ENCODE measurements at places on chromosomes 5 and 9.

- DNase-seq: no peak
Observed at GRCh38 chr9:137785704-137786161, 91.8 kb upstream of the CACNA1B start.

DNA sequence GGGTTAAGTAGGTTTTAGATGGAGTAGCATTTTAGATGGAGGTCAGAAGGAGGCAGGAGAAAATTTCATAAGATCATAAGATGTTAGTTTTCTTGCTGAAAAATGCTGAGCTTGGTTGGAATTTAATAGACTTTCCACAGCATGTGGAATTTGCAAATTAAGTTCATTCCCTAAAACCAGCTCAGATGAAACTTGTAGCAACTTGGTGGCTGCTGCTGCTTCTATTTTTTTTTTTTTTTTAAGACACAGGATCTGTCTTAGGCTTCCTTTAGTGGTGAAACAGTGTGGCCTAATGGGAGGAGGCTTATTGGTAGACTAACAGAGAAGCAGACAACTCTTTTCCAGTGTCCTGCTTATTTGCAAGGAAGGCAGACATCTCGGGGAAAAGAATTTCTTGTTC, 154.5 kb downstream of the AOPEP start:
- no peak for DNase-seq

DNA sequence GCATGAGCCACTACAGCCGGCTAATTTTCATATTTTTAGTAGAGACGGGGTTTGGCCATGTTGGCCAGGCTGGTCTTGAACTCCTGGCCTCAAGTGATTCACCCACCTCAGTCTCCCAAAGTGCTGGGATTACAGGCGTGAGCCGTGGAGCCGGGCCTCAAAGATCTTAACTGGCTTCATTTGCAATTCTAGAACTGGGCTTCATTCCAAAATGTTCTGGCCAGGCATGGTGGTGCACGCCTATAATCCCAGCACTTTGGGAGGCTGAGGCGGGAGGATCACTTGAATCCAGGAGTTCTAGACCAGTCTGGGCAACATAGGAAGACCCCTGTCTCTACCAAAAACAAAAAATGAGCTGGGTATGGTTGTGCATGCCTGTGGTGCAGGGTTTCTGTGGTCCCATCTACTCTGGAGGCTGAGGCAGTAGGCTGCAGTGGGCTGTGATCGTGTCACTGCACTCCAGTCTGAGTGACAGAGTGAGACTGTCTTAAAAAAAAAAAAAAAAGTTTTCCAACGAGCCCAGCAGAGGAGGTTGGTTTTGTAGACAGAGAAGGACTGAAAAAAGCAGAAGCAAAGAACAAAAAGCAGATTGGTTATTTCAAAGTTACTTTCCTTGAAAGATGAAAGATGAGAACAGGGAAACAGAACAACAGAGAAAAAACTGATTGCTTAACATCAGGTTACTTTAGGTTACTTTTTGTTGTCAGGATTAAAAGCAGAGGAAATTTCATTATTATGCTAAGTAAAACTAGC, 78.2 kb downstream of the ANKRD55 start:
- no peak for DNase-seq

GRCh38 chr5:157509587-157509986, 49.6 kb downstream of the NIPAL4 start:
- DNase-seq: no peak

DNA sequence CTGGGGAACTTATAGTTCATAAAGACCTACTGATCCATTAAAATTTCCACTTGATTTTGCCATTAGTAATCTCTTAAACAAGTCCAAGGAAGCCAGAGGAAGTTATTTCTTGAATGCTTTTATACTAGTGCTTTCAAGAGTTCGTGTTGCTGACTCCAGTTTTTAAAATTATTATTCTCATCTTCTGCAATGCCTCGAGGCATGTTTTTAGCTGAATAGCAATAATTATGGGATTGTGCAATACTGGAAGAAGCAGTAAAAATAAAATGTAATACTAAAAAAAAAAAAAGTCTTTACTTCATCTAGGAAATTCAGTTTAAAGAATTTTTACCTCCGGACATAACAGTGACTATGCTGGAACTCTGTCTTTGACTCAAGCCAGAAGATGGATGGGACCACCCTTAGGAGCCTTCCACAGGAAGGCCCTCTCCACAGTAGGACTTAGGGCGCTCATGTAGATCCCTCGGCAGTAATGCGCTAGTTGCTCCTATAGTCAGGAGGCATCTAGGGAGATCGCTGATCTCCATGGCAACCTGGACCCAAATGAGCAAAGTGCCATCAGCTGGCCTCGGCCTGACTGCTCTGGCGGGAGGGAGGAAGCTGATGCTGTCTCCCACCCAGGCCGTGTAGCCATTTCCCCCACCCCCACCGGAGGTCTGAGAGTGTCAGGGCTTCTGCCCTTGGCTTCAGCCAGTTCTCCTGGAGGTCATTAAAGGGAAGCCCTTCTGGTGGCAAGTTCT, 56.7 kb downstream of the DAPK1 start:
- DNase-seq: no peak

DNA sequence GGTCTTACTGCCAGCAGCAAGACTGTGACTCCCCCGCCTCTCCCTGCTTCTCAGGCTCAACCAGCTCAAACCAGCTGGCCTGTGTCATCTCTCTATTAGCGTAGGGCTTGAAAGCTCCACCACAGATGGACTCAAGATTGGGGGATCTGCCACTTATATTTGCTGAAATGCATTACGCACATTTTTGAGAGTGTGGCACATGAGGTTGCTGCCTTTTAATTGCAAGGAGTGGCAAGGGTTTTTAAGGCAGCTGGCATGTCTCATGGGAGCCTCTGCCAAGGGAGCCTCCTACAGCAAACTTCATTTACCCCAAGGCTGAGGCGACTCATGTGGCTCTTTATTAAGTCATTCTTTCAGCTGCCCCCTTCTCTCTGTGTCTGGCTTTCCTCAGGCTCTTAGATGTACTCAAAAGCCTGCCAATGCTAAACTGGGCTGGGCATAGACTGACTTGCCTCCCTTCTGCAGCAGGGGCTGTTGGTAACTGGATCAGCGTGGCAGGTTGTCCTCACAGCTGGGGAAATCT, 219.3 kb downstream of the SMARCA2 start:
- DNase-seq: no peak

DNA sequence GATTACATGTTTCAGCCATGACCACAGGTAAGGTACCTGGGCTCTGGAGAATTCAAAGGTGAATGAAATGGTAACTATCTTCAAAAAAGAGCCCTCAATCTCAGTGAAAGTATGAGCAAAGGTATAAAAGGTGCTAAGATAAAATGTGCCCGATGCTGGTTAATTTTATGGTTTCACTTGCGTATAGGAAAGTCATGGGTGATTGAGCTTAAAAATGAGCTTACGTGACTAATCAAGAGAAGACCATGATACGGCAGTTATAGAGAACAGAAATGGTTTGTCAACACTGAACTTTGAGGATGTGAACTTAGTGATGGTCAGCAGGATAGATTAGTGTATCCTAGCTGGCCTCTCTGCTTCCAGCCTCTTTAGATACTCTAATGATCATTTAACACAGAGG, 320.1 kb downstream of the DEPDC1B start:
- no peak for DNase-seq

- no peak for DNase-seq
Observed at GRCh38 chr9:127642082-127642740, 30.1 kb downstream of the STXBP1 start.

GRCh38 chr9:69370430-69370829, 45.4 kb downstream of the ENTREP1 start:
- no peak for DNase-seq

DNA sequence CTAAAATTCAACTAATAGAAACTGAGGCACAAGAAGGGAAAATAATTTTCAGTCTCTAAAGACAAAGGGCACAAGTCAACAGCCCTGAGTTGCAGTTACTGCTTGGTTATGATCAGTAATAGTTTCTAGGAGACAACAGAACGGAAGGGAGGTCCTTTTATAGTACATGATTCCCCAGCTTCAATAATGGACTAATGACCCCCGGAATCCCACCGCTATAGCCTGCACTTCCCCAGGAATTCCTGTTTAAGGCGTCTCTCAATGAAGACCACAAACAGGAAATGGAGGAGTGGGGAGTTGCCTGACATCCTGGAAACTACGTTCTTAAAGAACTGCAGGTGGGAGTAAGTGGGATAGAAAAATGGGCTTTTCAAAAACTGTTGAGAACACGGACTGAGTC, 60.6 kb downstream of the DIAPH1 start:
- no peak for DNase-seq

DNA sequence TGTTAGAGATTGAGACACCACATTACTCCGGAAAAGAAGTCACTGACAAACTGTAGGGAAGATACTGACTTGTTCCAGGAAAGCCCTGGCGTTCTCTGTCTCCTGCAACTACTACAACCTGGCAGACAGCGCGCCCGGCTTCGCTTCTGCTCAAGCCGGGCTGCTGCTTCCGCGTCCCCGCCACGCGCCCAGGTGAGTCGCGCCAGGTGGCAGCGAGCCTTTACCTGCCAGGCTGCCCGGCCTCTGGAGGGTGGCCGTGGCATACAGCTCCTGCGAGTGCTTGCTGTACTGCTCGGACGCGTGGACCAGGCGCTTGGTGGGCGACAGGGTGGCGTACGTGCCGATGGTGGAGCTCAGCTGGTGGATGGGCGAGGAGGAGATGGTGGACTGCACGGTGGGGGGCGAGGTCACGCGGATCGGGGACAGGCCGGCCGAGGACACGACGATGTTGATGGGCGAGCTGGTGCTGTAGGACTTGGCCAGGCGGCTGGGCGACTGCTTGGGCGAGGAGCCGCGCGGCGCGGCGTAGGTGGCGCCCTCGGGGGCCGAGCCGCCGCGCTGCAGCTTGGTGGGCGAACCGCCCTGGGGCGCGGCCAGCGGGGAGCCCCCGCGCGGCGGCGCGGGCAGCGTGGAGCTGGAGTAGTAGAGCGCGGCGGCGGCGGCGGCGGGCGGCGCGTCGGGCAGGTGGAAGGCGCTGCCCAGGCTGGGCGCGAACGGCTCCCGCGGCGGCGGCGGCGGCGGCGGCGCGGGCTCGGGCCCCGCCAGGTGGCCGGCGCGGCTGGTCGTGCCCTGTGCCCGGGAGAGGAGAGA, 519.6 kb downstream of the CTNND2 start:
- DNase-seq: no peak

- no peak for DNase-seq
Observed at GRCh38 chr9:133837627-133838597, 99.8 kb upstream of the SARDH start.
